Effector CD8-positive, alpha-beta T cell (primary cell): ENCODE measurements at places on chromosomes 6 and 20.

GRCh38 chr6:868201-868600 lies 175.3 kb upstream of the EXOC2 start:
- DNase-seq = no peak

DNA sequence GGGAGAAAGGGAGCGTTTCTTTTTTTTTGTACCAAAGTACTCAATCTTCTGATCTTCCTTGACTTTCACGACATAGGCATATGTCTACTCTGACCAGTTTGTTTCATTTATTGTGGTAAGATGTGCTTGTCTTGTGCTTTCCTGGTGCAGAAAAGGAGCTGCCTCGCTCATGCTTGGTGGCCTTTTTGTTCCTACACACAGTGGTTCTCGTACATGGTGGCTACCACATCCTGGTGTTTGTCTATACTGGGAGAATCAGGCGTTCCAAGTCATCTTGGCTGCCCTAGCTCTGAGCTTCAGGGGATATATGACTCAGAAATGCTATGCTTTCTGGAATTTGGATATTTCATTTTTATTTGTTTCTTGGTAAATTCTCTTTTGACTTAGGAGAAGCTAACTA lies 31.8 kb downstream of the MYB start:
- DNase-seq = no peak

GRCh38 chr6:85641522-85641896 lies 1.2 kb downstream of the SYNCRIP start:
- DNase-seq = no peak

- no peak for DNase-seq
These were observed 44.9 kb upstream of the DST start for GRCh38 chr6:56687551-56687950.

DNA sequence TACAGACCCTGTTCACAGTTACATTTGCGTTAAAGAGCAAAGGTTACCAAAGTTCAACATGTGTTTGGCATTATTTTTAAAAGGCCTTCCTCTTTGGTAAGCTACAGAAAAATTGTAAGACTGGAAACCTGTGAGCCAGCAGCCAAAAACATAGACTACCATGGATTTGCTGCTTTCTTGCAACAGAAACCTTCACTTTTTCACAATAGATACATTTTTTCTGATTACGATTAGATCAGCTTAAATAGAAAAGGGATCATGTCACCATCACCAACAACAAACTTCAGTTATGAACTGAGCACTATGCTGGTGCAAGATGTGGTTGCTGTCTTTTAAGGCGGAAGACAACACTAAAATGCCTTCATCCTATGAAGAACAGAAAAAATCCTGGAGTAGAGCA lies 112.3 kb upstream of the MARCKS start:
- no peak for DNase-seq

GRCh38 chr6:70314296-70314695 lies 11.4 kb upstream of the COL9A1 start:
- DNase-seq = no peak

- no peak for DNase-seq
These were observed 30.4 kb downstream of the SYNJ2 start for GRCh38 chr6:158011980-158012566.

DNA sequence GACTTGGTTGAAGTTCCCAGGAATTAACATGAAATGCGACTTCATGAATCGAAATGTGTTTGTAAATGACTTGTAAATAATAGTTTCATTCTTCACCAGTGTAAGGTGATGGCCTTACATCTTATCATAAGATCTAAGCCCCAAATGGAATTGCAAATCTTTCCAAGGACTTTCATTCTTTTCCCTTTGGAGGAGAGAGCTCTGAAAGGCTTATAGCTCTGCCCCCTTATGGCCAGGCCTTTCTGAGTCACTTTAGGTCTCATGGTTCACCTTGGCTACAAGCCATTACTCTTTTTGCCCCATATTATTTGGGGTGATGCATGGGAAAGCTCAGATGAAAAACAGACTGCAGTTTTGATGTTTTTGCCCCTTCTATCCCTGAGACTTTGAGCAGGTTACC lies 209.1 kb upstream of the BMP2 start:
- DNase-seq = no peak

DNA sequence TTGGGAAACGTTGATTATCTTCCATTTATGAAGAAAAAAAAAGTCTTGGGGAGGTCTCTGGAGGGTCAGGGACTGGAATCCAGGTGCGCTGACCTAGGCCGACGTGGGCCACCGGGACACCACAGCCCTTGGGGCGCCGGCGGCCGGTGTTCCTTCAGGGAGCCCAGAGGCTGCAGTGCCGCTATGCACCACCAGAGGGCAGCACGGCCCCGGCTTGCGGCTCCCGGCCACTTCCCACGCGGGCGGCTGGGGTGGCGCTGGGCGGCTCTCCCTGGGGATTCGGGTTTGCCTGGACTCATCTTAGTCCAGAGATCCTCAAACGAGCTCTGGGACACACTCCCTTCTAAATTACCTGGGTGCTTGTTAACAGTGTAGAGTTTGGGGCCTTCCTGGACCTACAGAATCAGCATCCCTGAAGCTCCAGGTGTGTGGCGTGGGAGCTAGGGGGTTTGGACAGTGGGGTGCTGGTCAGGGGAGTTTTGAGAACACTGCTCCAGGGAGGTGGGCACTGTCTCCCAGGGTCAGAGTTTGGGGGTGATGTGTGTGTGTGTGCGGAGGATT lies 23.0 kb upstream of the GTSF1L start:
- peak; percentile 78 for DNase-seq

GRCh38 chr6:130020073-130020906 lies 1.9 kb downstream of the L3MBTL3 start:
- DNase-seq = peak; percentile 33

- DNase-seq = no peak
These were observed 21.2 kb upstream of the ABT1 start for GRCh38 chr6:26575494-26575939.

GRCh38 chr20:17657898-17658647 lies 24.0 kb downstream of the RRBP1 start:
- DNase-seq = no peak

- DNase-seq = no peak
These were observed 121.3 kb downstream of the TOX2 start for GRCh38 chr20:44035924-44036323.

DNA sequence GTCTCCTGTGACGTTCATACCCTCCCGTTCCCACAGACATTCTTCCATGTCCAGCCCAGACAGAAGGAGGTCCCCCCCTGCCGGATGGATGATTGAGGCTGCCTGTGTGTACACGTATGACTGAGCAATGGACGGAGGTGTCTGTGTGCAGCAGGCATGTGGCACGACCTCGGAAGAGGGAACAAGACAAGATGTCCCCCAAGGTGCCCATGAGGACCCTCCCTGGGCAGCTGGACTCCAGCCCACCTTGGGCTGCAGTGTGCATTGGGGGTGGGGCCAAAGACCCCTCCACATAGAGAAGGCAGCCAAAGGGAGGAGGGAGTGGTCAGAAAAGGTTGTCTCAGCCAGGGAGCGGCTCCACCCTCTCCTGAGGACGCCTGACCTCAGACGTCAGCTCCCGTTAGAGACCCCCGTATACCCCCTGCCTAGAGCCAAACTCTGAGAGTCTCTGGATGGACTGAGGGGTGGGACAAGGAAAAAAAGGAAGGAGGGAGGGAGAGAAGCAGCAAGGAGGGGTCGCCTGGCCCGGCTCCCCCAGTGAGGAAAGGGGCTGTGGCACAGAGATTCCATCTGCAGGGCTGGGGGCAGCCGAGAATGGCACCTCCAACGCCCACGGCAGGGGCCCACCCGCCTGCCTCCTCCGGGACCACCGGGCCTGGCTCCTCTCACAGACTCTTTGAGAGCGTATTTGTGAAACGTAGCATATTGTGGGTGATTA lies 92.9 kb upstream of the BHLHE23 start:
- DNase-seq = no peak

GRCh38 chr20:54680872-54681619 lies 205.7 kb downstream of the DOK5 start:
- DNase-seq = no peak

- DNase-seq = no peak
These were observed 62.2 kb upstream of the FABP7 start for GRCh38 chr6:122717350-122717749.

DNA sequence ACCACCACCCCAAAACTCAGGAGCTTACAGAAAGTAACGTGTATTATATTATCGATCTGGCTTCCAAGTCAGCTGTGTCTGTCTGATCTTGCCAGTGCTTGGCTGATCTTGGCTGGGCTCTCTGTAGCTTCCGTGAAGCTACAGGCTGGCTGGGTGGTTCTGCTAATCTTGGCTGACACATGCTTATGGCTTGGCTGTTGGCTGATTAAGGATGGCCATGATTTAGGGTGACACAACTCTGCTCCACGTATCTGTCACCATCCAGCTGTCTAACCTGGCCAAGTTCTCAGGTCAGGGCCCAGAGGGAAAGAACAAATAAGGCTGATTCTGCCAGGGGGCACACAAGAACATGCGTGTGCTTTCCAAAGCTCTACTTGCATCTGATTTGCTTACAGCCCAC lies 64.7 kb upstream of the PRL start:
- no peak for DNase-seq

DNA sequence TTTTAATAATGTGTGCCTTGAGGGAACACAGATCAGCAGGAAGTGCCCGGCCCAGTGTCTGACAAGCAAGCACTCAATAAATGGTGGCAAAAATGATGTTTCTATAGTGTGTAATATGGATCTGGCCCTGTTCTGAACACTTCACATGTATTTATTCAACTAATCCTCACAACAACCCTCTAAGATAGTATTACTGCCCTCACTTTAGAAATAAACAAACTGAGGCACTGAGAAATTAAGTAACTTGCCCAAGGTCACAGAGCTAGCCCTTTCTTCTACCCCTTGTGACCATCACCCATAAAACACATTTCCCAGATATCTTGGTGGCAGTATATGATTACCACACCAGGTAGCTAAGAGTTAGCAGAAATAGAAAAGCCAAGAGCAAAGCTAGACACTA lies 12.8 kb upstream of the MTFR2 start:
- DNase-seq = no peak

GRCh38 chr6:27145731-27146455 lies 101.6 kb upstream of the PRSS16 start:
- peak; percentile 44 for DNase-seq

GRCh38 chr20:22921595-22922421 lies 113.3 kb upstream of the SSTR4 start:
- DNase-seq = no peak

DNA sequence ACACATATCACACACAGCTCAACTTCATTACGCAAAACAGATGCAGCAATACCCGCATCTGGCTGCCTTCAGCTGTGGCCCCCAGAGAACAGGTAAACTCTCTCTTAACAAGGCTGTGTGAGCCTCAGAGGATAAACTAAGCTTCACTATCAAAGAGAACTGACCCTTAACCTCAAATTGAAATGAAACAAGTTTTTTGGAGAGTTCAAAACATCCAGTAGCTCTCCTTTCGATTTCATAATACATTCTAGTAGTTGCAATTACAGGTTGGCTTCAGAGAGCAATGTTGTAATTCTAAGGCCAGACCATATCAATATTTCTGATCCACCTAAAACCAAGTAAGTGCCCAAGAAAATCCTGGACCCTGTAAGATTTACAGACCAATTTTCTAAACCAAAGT lies 113.5 kb downstream of the FAXC start:
- DNase-seq = no peak

DNA sequence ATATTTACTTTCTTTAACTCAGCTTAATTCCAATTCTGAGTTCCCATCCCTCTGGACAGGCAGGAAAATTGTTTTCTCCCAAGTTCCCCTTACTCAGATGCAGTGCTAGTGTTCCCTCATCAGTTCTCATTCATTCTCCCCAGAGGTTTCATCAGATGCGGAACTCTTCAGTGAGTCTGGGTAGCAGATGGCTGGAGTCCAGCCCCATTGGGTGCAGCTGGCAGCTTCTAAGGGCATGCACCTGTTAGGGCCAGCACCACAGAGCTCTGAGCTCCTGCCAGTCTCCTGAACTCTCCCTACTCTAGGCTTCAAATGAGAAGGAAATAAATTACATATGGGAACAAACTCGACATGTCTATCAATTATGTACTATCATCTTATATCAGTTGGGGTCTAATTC lies 76.6 kb downstream of the SOD2 start:
- no peak for DNase-seq

GRCh38 chr6:130670142-130670541 lies 157.1 kb upstream of the SMLR1 start:
- DNase-seq = no peak

DNA sequence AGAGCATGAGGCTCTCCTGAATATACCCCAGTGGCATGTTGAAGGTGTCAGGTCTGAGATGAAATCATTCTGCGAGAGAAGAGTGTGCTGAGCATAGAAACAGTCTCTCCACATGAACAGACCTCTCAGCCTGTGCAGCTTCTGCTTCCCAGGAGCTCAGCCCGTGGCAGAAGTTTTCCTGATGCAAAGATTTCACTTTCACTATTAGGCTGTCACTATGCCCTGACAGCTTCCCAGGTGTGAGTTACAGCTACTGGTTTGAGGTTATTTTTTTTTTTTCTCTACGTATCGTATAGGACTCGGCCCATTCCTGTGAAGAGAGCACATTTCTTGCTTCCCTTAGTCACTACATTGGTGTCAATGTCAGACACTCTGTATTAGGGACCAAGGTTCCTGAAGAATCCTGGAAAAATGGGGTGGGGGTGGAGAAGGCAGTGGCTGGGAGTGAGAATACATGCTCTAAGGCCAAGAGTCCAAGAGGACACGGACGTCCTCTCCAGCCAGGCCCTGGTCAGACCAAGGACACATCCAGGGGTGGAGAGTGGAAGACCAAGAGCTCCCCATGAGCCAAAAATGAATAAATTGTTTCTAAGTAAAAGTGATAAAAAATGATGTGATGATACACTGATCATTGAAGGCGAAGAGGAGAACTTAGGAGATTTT lies 121.2 kb upstream of the AKAP12 start:
- no peak for DNase-seq

GRCh38 chr6:75350156-75350555 lies 65.6 kb upstream of the TMEM30A start:
- no peak for DNase-seq
